ENCODE measurements at places on chromosomes 1 and 21. TPM values are rescaled to one million over a fixed set of nuclear protein-coding genes. Genes with fewer than 3 reads are reported as not detected.

GRCh38 chr1:195345149-195345548 is 1263.1 kb downstream of the KCNT2 start:
- DNase-seq: no peak

- no peak for DNase-seq
Observed at GRCh38 chr1:226735576-226735975, 3.5 kb downstream of the ITPKB start.

GRCh38 chr1:24779689-24780464 is 34.6 kb downstream of the CLIC4 start:
- no peak for DNase-seq

- no peak for DNase-seq
Observed at GRCh38 chr1:175493321-175494010, 249.9 kb downstream of the TNR start.

- no peak for DNase-seq
Observed at GRCh38 chr1:11691302-11691914, at the start of gene DRAXIN. TSS of gene DRAXIN (plus strand) at chr1:11691710. CDS start at chr1:11706259, 14,549 bp downstream.

GRCh38 chr1:227270554-227270953 is 47.7 kb downstream of the CDC42BPA start:
- DNase-seq: no peak

DNA sequence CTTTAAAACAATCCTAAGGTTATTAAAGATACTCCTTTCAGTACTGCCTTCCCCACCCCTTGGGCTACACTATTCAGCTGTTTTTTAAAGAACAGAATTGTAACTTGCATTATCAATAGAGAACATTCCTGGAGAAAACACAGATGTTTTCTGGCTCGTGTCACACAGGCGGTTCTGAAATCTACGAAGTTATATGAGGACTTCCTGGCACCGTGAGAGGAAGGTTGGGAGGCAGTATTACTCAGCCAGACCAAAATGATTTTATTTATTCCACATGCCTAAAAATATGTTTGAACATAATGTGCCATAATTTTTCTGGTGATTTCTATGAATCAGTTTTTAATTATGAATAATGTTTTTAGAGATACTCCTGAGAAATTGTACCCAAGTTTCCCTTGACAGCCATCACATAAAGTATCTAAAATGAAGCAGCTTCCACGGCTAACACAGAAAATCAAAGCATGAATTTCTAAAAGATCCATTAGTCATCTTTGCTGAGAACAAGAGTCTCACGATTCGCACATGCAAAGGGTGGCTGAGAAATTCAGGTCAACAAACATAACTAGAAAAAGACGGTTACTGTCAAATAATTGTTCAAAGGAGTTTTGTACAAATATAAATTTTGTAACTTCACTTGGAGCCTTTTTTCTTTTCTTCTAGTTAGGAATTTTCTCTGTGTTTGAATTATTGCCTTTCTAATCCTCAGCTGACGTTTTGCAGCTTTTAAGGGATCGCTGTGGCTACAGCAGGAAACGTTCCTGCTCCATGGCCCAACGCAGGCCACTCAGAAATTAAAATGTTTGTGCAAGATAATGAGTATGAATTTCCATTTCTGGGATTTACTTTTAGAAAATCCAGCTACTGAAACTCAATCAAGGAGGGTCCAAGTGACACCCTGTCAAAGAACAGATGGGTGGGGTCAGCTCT is 8.0 kb upstream of the SIM2 start:
- no peak for DNase-seq

CCSAP gene
- 0.91 TPM for polyA plus RNA-seq

Data from heart right ventricle (tissue), 16 donors.